Neuronal stem cell (in vitro differentiated cells): ENCODE measurements at places on chromosomes 5 and 9.

GRCh38 chr5:156815988-156816599, 34.0 kb upstream of the PPP1R2B start:
- DNase-seq: peak; percentile 5

DNA sequence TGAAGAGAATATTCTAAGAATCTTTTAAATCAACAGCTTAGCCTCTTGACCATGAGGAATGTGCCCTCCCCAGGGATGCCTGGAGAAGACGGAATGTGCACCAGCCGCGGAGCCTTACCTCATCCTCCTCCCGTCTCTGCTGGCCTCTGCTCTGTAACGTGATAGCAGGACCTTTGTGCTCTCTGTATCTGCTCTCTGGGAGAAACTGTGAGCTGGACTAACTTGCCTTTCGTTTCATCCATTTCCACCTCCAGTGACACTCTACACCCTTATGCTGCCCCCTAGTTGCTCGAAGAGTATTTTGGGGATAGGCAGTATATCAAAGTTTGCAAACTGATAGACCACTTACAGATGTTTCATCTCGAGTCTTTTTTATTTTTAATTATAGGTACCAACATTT, 141.4 kb downstream of the NPR3 start:
- DNase-seq: peak; percentile 42

DNA sequence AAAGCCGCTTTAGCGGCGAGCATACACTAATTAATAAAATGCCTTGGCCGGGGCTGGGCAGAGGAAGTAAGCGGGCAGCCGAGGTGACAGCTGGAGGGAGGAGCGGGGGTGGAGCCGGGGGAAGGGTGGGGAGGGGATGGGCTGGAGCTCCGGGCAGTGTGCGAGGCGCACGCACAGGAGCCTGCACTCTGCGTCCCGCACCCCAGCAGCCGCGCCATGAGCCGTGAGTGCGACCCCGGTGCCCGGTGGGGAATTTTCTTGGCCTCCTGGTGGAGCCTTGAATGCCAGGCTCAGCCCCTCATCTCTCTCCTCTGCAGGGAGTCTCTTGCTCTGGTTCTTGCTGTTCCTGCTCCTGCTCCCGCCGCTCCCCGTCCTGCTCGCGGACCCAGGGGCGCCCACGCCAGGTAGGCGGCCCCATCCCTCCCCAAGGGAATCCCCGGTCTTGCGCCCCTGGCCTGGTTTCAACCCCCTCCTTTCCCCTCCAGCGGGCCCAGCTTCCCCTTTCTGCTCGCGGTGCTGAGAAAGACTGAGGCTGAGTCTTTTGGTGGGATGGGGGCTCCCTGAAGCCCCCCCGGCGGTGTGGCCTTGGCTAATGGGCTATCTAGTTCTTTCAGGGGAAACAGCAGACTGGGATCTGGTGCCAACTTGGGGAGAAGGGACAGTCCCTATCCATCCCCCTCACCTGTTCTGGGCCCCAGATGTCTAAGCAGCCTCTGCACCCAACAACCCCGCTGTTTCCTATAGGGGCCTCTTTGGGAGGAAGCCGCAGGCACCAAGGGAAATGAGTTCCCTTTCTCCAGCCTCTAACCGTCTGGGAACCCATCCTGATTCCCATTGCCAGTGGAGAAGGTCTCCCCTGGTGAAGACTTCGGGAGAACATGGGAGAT, at the start of gene PTGS1:
TSS of gene PTGS1 (plus strand) at position 156 of the 887 bp plus-strand sequence. CDS start at position 217, 61 bp downstream.
- DNase-seq: no peak

- peak; percentile 12 for DNase-seq
Observed at GRCh38 chr5:58501778-58502417, 10.7 kb downstream of the GAPT start.

DNA sequence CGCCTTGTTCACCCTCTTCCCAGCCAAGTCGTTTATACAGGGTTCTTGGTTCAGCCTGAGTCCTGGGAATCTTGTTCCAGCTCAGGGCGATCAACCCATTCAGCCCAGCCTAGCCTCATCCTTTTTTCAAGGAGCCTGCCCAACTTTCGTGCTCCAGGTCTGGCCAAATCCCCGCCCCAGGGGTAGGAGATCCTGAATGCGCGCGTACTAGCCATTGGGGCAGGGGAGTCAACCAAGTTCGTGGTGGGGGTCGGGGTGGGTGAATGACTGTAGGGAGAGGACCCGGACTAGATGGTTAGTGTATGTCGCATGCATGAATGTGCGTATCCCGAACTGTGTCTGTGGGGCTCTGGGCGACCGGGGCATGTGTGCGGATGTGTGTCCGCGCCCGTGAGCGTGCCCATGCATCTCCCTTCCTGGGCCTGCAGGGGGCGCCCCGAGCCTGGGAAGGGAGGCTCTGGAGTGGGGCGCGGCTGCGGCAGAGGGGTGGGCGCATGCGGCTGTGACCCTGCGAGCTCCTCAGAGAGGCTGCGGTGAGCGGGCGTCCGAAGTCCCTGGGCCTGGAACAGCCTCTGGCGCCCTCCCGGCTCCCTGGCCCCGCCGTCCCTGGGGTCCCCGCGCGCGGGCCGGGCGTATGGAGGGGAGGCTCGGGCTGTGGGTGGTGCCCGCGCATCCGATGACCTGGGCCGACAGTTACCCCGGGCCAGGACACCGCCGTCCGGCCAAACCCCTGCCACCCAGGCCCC, 8.7 kb downstream of the CCL21 start:
- DNase-seq: peak; percentile 81

- no peak for DNase-seq
Observed at GRCh38 chr9:134436379-134436762, 110.1 kb downstream of the RXRA start.

- DNase-seq: no peak
Observed at GRCh38 chr5:92206681-92207080, 823.6 kb upstream of the ARRDC3 start.

GRCh38 chr5:139376364-139376763, 6.7 kb downstream of the SLC23A1 start:
- no peak for DNase-seq

- DNase-seq: no peak
Observed at GRCh38 chr5:73174100-73174815, 1.3 kb downstream of the TMEM174 start.
